Right ventricle myocardium inferior (tissue), 1 donor: ENCODE measurements at places on chromosomes 12 and 14.

GRCh38 chr12:54588110-54588889, at the start of gene PPP1R1A:
Gene PPP1R1A, minus strand, starts transcription at chr12:54588659. Its CDS starts 171 bp downstream, at chr12:54588488.
- no peak for DNase-seq

DNA sequence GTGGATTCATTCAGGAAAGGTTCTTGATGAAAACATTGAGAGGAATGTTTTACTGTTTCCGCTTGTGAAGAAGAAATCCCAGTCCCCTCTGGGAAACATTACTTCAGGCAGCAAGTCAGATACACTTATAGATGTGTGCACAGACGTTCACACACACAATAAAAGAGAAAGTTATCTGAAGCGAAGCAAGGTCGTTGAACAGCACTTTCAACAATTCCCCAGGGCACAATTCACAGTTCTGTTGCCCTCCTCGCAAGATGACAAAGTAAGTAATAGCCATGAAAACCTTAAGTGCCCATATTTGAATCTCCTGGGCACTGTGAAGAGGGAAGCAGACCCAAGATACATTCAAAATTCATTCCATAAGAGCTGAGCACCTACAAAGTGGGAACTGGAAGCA, 156.6 kb upstream of the CAND1 start:
- no peak for DNase-seq

DNA sequence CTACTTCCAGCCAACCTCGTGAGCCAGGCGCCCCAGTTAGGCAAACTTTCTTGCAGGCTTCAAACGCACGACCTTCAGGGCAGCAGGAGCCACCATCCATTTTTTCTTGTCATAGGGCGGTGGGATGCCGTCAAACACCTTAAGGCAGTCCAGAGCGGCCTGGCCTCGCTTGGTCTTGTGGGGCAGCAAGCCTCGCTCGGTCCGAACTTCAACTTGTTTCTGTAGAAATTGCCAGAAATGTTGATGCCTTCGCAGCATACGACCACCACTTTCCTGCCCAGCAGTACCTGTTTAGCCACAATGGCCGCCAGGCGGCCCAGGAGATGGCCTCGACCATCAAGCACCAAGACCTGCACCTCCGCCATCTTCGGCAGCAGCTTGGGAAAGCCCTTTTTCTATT, 474.7 kb downstream of the MDGA2 start:
- DNase-seq: peak; percentile 57

- no peak for DNase-seq
Measured at GRCh38 chr12:120687578-120688289, 785 bp downstream of the MLEC start.

- DNase-seq: no peak
Measured at GRCh38 chr14:65000898-65001591, 14.3 kb downstream of the FNTB start.

DNA sequence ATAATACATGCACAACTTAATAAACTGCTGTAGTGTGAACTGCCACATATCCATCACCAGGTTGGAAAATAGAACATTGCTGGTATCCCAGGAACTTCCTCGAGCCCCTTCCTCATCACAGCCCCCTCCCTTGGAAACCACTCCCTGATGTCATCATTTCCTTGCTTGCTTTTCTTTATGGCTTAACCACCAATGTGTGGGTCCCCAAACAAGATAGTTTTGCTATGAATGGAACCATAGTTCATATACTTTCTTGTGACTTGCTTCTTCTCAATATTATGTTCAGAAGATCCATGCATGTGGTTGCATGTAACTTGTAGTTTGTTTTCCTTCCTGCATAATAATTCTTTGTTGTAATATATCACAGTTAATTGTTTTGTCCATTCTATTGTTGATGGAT, 8.9 kb upstream of the WNT5B start:
- DNase-seq: no peak

GRCh38 chr12:92365836-92366235, 220.2 kb upstream of the BTG1 start:
- DNase-seq: no peak

- no peak for DNase-seq
Measured at GRCh38 chr12:17609701-17610100, 480.3 kb downstream of the RERGL start.

GRCh38 chr14:21192447-21192822, 36.6 kb upstream of the OR5AU1 start:
- DNase-seq: no peak

DNA sequence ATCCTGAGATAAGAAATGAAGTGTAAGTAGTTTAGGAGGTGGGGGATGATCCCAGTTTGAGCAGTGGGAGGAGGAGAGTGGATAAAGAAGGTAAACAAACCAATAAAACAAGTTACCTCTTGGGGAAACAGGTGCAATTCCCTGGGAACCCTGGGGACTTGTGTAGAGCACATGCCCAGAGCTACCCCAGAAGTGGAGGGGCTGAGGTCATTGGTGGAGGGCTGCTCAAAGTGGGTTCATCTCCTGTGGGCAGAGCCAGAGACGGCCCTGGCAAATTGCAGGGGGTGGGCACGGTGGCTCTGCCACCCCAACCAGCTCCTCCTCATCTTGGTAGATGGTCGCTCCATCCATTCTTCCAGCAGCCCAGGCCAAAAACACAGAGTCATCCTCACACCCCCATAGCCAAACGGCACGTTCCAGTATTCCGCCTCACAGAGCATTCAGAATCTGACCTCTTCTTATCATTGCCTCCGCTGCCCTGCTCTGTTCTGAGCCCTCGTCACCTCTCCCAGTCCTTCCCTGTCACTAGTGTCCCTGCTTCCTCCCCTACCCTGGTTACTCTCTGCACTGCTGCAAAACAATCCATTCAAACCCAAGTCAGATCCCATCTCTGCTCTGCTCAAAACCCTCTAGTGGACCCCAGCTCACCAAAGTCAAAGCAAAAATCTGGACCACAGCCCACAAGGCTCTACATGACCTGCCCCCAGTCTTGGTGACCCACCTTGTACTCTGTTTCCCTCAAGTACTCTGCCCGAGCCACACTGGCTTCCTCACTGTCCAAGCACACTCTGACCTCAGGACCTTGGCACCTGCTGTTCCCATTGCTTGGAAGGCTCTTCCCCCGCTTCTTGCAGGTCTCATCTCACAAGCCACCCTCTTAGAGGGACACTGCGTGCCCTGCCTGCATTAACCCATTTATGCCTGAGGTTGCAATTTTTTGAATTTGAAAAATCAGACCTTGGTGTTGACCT, 5.5 kb downstream of the CYP46A1 start:
- DNase-seq: no peak

DNA sequence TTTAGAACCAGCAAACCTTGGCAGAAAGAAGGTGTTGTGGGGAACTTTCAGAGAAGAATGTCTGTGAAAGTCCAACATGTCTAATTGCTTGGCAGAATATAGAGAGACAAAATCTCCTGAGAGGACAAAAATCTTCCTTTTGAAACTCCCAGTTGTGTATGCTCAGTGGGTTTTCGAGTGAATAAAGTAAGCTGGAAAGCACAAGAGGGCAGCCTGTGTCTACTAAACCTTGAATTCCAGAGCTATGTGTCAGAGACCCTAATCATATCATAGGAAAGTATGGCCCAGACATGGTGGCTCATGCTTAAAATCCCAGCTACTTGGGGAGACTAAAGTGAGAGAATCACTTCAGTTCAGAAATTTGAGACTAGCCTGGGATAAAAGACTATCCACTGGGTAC, 661.2 kb downstream of the SLC16A7 start:
- DNase-seq: no peak

GRCh38 chr14:105043641-105044040, 21.6 kb downstream of the GPR132 start:
- no peak for DNase-seq

DNA sequence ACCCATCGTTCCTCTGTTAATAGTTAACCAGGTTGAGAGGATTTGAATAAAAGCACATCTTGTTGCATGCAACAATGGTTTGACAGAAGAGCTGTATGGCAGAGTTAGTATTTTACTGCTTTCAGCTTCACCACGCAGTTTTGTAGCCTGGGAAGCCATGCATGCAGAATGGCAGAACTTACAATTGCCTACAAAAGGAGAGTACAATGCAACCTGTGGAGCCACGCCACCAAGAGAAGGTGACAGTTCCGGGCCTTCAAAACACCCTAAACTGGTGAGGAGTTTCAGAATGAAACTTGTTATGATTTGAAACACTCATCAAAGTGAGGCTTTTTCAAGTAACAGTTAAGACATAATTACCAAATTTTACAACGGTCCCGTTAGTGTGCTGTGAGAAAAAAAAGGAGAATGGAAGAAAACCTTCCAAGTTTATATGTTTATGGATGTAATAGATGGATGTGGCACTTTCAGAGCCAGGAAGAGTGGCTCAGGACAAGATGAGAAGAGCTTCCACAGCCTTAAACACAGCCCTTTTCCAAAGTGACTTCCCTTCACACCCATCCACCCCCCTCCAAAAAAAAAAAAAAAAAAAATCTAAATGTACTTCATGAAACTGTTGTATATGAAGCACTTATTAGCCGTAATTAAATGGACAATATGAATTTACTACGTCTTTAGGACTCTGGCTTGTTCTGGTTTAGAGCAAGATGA, 158.7 kb downstream of the EGLN3 start:
- DNase-seq: no peak

DNA sequence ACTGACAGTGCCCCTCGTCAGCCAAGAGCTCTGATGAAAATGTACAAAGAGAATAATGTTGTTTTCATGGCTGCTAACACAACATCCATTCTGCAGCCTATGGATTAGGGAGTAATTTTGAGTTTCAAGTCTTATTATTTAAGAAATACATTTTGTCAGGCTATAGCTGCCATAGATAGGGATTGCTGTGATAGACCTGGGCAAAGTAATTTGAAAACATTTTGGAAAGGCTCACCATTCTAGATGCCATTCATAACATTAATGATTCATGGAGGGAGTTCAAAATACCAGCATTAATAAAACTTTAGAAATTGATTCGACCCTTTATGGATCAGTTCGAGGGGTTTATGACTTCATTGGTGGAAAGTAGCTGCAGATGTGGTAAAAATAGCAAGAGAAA, 149.8 kb downstream of the GPHN start:
- DNase-seq: no peak

DNA sequence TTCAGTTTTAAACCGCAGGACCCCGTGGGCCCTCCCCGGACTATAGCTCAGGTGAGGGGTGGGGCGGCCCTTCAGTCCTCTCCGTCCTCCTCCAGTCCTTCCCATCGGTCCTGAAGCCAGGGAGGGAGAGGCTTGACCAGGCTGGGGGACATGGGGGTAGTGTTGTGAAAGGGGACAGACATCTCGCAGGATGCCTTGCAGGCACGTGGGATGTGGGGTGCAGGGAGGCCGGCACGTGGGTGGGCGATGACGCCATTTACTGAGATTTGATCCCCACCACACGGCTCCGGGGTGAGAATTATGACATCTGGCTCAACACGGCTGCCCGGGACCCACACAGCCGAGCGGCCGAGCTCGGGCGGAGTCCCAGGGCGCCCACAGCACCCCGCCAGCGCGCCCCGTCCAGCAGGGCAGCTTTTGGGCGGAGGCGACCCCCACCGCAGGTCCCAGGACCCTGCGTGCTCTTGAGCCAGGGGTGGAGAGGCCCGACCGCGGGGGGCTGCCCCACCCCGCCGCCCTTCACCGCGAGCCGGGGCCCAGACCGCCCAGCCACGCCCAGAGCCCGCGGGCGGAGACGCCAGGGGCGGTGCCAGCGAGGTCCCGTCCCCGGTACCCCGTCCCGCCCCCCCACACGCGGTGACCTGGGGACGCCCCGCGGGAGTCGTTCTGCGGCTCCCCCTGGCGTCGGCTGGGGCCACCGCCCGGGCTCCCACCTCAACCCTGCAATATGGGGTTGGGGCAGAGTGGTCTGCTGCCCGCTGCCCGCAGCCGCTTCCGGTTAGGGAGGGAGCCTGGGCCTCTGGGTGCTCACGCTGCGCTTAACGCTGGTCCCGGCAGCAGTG, 3.3 kb upstream of the EXOC3L4 start:
- DNase-seq: peak; percentile 80

DNA sequence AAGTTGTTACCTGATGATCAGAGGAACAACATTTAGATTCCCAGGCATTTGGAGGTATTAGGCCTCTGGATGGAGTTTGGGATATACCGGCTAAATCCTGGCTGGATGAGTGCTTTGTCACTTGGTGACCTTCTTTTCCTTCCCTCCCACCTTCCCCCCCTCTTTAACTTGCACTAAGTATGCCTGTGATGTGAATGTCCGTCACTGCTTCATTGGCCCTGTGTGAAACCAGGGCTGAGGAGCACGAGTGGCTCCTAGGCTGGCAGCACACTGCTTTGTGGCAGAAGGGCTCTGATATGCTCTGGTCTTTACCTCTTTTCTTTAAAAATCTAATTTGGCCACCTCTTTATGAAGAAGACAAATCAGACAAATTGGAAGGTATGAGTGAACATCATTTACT, 95.7 kb downstream of the ESR2 start:
- DNase-seq: no peak
